ENCODE measurements at places on chromosomes 16 and 17.
A peak's percentile ranks its signal among the peaks of the same experiment; 100 is the strongest.

- no peak for DNase-seq
Measured at GRCh38 chr16:14368399-14368798, 261.7 kb downstream of the PARN start.

- no peak for DNase-seq
Measured at GRCh38 chr17:72901083-72901482, 191.4 kb downstream of the SLC39A11 start.

DNA sequence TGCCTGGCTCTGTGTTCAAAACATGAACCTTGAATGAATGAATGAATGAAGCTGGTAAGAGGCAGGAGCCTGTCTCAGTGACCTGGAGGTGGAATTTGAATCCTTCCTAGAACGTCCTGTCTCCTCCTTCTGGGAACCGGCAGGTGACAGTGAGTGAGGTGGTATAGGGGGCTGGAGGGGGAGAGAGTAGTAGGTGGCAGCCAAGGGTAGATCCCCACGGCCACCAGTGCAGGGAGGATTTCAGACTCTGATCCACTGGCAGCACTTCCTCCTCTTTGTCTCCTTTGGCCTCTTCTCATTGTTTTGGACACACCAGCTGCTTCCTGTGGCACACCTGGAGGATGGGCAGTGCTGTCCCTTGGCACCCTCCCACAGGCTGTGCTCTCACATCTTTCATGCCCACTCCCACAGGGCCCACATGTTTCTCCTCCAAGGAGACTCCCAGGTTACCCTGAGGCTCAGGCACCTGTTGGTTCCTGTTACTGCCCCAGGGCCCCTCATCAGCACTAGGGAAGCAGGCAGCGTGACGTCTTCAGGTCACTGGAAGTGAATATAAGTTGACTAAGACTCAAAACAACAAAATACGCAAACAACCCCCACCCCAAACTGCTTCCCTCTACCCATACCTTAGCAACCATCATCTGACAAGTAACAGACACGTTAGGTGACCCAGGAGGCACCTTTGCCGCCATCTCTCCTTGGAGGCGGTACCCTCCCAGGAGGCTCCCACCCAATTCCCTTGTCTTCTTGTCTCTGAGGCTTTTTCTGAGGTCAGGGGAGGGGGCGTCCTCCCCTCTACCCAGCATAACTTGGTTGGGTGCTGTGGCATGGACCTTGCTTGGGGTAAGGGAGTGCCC is 84.6 kb downstream of the N4BP1 start:
- no peak for DNase-seq

- DNase-seq, result peak; percentile 79
Measured at GRCh38 chr16:3690470-3690928, 26.8 kb downstream of the TRAP1 start.

DNA sequence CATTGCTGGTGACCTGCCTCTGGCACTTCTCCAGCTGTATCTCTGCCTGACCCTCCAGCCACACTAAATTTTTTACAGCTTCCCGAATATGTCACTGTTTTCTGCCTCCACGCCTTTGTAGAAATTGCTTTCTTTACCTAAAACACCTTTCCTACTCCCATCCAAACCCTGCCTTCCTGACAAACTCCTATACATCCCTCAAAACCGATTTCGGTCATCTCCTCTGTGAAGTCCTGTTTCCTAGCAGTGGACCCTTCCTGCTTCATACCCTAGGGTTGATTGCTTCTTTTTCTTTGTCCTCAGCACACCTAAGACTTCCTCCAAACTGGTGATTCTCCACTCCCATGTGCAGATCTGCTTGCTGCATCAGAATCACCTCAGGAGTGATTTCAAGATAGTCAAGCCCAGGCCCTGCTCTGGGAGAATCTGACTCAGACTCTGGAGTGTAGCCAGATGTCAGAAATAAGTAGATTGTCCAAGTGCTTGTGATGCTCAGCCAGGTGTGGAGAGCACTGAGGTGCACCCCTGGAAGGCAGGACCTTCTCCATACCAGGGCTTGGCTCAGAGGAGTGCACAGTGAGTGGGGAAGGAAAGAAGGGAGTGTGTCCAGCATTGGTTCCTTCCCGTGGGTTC is 184.2 kb downstream of the COPRS start:
- DNase-seq, result no peak

- DNase-seq, result peak; percentile 6
Measured at GRCh38 chr17:11138023-11138422, 103.0 kb upstream of the SHISA6 start.

DNA sequence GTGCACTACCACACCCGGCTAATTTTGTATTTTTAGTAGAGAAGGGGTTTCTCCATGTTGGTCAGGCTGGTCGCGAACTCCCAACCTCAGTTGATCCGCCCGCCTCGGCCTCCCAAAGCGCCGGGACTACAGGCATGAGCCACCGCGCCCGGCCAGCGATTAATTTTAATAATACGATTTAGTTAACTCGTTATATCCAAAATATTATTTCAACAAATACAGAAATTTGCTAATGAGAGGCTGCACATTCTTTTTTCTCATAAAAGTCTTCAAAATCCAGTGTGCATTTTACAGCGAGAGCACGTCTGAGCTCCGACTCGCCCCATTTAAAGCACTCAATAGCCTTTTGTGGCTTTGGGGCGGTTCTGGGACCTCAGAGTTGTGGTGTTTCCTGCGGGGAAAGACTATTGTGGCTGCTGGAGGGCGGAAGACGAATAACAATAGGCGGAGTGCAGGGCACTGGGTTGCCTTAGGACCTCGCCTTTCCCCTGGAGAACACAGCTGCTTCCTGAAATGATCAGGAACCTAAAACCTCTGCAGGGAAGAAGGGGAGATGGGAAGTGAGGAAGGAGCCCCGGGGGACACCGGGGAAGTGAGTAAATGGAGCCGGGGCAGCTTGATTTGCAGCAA is 2.9 kb upstream of the ZSCAN10 start:
- no peak for DNase-seq

DNA sequence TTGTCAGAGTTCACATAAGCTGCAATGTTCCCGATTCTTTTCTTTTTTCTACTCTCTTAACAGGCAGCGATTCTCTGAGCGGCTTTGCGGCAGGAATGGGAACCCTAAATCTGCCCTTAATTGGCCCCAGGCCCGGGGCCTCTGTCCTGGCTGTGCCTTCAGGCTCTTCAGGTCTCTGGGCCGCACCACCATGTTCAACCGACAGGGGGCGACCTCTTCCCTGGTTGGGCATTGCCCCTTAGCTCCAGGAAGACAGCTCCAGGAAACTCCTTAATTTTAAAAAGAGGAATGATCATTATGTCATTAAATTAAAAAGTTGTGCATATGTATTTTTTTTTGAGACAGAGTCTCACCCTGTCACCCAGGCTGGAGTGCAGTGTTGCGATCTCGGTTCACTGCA is 20.3 kb downstream of the CACNG5 start:
- no peak for DNase-seq

GRCh38 chr17:39736319-39737165 is 1.2 kb upstream of the GRB7 start:
- no peak for DNase-seq

- no peak for DNase-seq
Measured at GRCh38 chr17:28532050-28532960, 20.1 kb downstream of the UNC119 start.

- DNase-seq, result peak; percentile 98
Measured at GRCh38 chr17:43778337-43779144, at the start of gene DUSP3. TSS of gene DUSP3 (minus strand) at chr17:43778977. CDS start at chr17:43778924, 53 bp downstream.

DNA sequence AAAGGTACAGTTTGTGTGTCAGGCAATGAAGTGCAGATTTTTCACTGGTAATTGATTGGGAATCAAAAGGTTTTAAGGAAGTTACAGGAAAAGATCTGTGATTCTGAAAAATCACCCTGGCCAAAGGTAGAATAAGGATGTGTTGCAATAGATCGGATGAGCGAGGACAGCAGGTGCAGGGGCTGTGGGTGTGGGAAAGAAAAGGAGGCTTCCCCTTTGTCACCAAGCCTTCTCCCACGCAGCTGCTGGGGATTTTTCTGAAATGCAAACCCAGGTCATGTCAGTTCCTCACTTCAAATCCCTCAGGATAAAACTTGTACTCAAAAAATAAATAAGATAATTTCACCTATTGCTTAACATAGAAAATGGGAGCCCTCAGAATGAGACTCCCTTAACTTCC is 47.9 kb upstream of the ARHGAP17 start:
- DNase-seq, result no peak

GRCh38 chr17:17140590-17140980 is 65.5 kb downstream of the PLD6 start:
- DNase-seq, result no peak

GRCh38 chr17:41107941-41108450 is 2.8 kb downstream of the KRTAP4-9 start:
- no peak for DNase-seq

- no peak for DNase-seq
Measured at GRCh38 chr17:2059547-2060384, 4.9 kb downstream of the HIC1 start.

- peak; percentile 15 for DNase-seq
Measured at GRCh38 chr16:62253966-62254365, 217.7 kb upstream of the CDH8 start.

GRCh38 chr16:57358527-57359095 is at the start of gene CCL22:
TSS of gene CCL22 (plus strand) at chr16:57358783. CDS start at chr16:57358817, 34 bp downstream.
- no peak for DNase-seq

GRCh38 chr17:43662413-43663141 is 855 bp upstream of the MEOX1 start:
- DNase-seq, result no peak

DNA sequence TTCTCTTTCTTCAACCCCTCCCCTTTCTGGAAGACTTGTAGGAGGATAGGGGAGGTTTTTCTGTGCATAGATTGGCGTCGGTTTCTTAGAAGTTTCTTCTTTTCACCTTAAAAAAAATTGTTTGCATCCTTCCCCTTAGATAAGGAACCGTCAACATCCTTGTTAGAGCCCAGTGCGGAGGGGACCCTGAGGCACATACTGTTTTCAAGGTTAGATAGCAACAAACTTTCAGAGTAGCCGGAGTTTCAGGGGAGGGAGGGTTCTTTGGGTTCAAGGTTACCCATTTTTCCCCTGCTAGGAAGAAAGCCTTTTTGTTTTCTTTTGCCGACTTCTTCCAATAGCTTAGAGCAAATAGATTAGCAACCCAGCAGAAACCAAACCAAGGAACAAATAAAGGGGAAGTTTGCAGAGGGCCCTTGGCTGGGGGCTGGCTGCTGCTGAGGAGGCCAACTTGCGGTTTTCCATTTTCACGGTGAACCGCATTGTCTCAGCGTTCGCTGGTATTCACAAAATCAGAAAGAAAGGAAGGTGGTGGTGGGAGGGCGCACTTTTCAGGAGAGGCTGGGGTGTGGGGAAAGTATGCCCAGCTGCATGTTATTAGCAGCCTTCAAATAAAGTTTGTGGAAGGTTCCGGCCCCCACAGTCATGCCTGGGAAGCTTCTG is 28.8 kb downstream of the MSI2 start:
- no peak for DNase-seq

DNA sequence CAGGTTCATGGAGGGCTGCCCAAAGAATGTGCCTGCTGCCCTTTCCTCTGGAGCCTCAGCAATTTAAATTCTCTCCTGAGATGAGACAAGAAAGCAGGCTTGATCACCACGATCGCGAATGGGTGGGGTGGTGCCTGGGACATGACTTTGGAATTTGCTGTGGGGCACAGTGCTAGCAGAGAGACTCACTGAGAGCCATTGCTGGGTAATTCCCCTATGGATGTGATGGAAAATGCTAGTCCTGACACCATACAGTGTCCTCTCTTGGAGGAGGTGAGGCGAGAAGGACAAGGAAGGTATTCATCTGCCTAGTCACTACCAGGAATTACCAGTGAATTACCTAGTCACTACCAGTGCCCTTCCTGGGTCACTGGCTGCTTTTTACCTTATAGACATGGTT is 15.5 kb downstream of the FAM20A start:
- DNase-seq, result no peak
